ENCODE measurements at places on chromosomes 12 and 14. TPM values are rescaled to one million over a fixed set of nuclear protein-coding genes. Genes with fewer than 3 reads are reported as not detected.

DNA sequence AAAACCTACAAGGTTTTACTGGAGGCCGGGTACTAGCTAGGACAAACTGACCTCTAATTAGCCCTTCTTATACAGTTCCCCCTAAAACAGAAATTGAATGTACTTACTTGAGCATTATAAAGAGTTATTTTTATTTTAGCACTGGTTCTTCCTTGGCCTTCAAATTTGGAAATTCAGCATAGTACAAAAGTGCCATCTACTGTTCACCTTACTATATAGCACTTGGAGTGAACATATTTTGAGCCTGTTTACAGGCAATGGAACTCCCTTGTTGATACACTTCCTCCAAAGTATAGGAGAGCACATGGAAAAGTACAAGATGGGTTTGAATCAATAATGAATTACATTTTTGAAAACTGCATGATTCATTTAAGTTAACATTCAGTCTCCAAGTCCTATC, 3.9 kb upstream of the POC1B start:
- DNase-seq, result peak; percentile 72

TUNAR gene
- 1.3 TPM for total RNA-seq

DNA sequence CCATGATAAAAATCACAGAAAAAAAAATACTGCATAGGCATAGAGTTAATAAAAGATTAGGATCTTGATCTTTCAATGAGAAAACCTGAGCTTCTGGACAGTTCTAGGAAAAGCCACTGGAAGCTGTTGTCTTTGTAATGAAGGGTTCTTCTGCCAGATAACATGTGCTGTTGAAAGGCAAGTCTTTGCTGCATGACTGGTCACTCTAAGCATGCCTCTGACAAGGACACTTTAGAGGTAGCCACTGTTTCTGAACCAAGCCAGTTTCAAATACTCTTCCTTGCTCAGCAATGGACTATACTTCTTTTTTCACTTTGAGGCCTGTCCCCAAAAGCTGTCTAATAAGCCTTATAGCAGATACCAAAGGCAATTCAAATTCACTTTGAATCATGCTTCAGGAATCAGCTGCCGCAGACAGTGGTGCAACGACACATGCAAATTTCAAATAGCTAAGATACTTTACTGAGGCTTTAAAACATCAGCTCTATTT, 70.2 kb downstream of the BTG1 start:
- DNase-seq, result peak; percentile 67

MUCL1 gene
- not detected for total RNA-seq

All from cardiac muscle cell (in vitro differentiated cells and primary cell).